ENCODE measurements at places on chromosomes 6 and 20. TPM values are rescaled to one million over a fixed set of nuclear protein-coding genes. Genes with fewer than 3 reads are reported as not detected.

- peak; percentile 77 for DNase-seq
Measured at GRCh38 chr20:59207742-59208357, 44.2 kb downstream of the ZNF831 start.

GRCh38 chr6:41642090-41642959, 4.1 kb downstream of the MDFI start:
- no peak for DNase-seq

GRCh38 chr20:30963591-30963990, 293.9 kb upstream of the DEFB115 start:
- no peak for DNase-seq

Gene USP49
- 7.1 TPM for total RNA-seq

Gene TNNC2
- total RNA-seq: not detected

Measured in endothelial cell (in vitro differentiated cells).